ENCODE measurements at places on chromosomes 7 and 10. TPM values are rescaled to one million over a fixed set of nuclear protein-coding genes. Genes with fewer than 3 reads are reported as not detected.

The SLC13A1 gene
- not detected for total RNA-seq

The SNX8 gene
- 18.9 TPM for total RNA-seq

The ESYT2 gene
- total RNA-seq = 45.6 TPM

The FANK1 gene
- 0.43 TPM for total RNA-seq

The HOXA5 gene
- total RNA-seq = 0.30 TPM

The C10orf105 gene
- total RNA-seq = not detected

The TRIM74 gene
- total RNA-seq = 0.78 TPM

The TRIM73 gene
- total RNA-seq = 1.4 TPM

The CRPPA gene
- 7.3 TPM for total RNA-seq

The CLRN3 gene
- total RNA-seq = not detected

The VWC2 gene
- 8.2 TPM for total RNA-seq

The SPDYE9 gene
- total RNA-seq = not detected

The EPO gene
- total RNA-seq = not detected

The GRM8 gene
- 0.30 TPM for total RNA-seq

The TACC2 gene
- total RNA-seq = 282 TPM

The ITIH5 gene
- 8.4 TPM for total RNA-seq

The HOXA11 gene
- total RNA-seq = not detected

Data from cardiac septum (tissue), 1 donor.